ENCODE measurements at places on chromosomes 1 and 21.
A peak's percentile ranks its signal among the peaks of the same experiment; 100 is the strongest.

DNA sequence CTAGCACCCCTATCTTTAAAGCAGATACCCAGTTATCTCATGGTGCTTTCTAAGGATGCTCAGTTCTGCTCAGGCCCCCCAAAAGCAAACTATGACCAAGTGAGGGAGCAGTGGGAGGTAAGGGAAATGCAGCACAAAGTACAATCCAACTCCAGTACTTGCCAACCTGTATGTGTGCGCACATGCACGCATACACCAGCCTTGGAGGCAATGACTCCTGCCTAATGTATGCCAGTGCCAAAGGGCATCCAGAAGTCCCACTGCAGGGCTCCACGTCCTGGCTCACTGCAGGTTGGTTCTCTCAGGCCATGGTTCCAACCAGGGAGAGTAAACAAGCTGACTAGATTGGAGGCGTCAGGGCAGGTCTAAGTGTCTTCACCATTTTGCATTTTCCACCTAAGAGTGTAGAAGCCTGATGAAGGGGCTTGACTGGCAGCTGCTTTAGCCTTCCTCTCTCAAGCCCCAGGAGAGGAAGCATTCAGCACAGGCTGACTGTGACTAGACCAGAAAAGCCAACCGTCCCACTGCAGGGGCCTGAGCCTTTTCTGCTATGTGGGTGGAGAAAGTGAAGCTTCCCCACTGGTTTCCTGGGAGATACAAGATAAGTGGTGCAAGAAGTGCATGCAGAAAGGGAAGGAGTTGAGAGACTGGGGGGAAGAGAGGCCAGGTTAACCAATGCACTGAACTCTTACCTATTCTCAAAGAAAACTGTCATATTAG lies 7.7 kb downstream of the AMIGO1 start:
- no peak for DNase-seq

DNA sequence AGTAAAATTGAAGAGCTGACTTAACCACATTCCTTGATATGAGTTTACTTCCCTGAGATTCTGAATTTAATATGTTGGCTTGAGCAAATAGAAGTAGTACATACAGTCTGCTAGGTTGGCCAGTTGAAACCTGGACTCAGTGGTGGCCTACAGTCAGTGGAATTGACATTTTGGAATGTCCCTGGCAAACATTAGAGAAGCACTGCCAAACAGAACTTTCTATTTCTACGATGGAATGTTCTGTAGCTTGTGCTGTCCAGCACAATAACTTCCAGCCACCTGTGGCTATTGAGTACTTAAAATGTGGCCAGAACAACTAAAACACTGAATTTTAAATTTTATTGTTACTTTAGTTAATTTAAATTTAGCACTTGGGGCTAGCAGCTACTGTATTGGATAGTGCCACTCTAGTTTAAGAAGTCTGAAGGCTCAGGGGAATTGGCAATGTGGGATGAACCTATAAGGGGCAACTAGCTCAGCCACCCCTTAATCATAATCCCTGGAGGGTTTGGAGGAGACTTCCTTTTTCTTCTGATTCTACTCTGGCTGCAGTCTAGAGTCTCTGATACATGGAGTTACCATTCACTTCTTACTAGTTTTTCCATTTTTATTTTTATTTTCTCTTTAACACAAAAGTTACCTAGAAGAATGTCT lies 10.3 kb upstream of the TEDDM1 start:
- no peak for DNase-seq

DNA sequence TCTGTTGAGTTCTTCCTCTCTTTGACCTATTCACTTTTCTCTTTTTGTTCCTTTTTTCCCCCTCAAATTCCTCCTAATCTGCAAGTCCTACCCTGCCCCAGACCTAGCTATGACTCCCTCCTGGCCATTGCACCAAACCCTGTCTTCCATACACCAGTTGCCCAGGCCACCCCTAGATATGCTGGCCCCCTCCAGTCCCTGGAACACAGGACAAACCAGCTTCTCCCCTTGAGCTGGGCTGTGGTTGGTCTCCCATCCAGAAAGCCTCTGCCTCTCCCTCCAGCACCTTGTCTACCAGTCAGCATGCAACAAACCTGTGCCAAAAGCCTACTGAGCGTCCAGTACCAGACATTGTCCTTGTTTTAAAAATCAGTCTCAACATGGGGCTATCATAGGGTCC lies 59.4 kb downstream of the ELK4 start:
- DNase-seq, result no peak

DNA sequence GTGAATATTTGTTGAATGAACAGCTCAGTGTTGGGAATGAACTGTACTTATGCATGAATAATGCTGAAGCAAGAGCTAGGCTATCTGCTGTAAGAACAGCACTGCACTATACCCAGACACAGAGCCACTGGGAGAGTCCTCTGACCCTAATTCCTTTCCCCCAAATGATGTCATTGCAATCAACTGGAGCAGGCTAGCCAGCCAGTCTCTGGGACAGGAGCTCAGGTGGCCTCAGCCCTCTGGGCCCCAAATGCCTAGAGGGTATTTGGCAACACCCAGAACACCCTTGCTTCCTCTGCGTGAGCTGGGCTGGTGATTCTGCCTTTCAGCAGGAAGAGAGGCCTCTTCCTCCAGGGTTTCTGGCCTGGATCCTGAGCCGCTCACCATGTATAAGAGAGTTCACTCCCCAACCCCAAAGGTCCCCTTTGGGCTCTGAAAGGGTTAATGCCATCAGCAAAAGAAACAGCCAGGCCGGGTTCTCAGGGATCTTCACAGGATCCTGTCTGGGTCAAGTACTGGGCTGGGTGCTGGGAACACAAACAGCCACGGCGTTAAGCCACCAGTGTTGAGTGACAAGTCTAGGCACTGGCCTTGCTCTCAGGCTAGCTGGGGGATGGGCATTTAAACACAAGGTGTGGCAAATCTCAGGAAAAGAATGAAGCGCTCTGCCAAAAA lies 3.7 kb upstream of the PADI4 start:
- DNase-seq, result no peak

- peak; percentile 27 for DNase-seq
These were observed 41.6 kb upstream of the SEC16B start for GRCh38 chr1:178011465-178011828.

DNA sequence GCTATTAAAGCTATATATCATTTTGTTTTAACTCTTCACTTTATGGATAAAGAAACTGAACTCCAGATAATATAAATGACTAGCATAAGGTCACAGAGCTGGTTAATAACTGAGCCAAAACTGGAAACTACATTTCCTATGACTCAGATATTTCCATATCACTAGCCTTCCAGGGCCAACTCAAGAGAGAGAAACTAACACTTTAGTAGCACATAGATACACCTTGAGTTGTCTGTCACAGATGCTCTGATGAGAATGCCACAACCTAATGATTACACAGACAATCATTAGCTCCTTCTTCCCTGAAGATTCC lies 40.7 kb downstream of the NME7 start:
- peak; percentile 10 for DNase-seq

Data from AG10803 (cell line).